ENCODE measurements at places on chromosomes 1 and 21. TPM values are rescaled to one million over a fixed set of nuclear protein-coding genes. Genes with fewer than 3 reads are reported as not detected.

GRCh38 chr1:27562021-27562420 lies 41.9 kb downstream of the AHDC1 start:
- DNase-seq: no peak

DNA sequence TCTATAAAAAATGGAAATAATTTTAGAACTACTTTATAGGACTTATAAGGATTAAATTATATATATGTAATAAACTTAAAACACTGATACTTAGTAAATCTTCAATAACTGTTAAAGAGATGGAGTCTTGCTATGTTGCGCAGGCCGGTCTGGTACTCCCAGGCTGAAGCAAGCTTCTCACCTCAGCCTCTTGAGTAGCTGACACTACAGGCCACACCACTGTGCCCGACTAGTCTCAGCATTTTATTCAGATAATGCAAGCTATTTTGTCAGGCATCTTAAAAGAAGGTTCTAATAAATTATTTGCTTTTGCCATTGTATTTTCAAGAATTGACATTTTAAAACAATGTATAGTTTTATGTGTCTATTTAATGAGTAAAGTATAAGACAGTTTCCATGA lies 20.8 kb downstream of the CNST start:
- no peak for DNase-seq

DNA sequence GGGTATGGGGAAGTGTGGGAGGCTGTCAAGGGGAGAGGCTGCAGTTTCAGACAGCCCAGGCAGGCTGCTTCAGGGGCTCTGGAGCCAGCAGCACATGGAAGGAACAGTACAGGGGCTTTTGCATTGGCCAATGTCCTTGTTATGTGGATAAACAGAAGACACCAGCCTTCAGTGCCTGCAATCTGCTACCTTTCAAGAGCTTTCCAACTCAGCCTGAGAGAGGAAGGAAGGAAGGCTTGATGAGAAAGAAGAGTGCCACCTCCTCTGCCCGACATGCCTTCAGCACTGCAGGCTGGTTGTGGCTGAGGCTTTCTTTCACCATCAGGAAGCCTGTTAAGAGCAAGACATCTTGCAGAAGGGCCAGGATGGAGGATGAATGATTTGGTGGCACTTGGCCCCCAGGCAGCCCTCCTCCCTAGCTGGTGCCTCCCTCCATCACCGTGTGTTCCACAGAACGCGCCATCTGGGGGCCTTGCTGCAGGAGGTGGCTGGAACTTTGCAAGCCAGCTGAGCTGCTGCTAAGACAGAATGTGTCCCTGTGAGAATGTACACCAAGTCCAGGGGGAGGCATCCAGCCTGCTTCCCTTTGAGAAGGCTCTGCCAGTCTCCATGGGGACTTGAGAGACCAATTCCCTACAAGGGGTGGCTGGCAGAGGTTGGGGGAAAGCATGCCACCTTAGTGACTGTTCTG lies 372.4 kb upstream of the PROX1 start:
- DNase-seq: no peak

GRCh38 chr1:108124622-108125311 lies 75.4 kb downstream of the SLC25A24 start:
- DNase-seq: no peak

DNA sequence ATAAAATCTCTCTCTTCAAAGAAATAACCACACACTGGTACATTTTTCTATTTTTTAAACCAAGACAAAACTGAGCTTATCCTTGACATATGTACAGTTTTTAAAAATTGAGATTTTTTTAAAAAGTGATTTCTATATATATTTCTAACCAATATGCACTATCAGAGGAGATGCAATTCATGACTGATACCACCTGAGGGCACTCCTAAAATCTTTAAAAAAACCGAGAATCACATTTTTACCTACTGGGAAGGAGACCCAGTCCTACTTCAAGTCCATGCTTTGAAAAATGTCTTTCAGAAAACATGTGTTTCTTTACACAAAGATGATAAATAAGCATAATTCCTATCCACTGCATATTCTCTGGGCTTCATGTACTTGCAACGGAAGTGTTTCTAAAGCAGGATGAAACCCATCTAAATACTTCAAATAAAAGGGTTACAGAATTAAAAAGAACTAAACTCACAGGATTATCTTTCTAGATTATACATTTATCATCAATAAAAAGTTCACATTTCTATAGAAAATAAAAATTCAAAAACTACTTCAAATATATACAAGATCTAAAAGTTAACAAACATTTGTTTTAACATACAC lies 98.6 kb downstream of the ENAH start:
- no peak for DNase-seq

DNA sequence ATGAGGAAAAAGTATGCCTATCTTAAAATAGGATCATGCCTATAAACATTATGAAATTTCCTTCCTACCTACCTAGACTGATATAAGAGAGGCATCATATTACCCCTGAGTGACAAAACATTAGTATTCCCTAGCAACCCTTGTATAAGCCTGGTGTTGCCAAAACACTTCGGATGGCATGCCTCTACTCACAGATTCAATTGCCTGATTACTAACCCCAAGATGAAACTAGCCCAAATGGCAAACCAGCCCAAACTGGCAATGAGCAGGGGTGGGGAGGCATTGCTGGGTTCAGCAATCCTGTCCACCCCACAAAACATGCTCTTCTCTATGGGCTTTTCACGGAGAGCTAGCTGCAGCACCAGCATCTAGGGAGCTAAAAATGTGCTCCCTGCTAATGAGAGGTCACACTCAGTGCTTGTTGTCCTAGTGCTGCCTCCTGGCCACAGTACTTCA lies 13.9 kb downstream of the PALMD start:
- no peak for DNase-seq

Gene ASPM
- 6.6 TPM for total RNA-seq

Gene TNFSF18
- not detected for total RNA-seq

DNA sequence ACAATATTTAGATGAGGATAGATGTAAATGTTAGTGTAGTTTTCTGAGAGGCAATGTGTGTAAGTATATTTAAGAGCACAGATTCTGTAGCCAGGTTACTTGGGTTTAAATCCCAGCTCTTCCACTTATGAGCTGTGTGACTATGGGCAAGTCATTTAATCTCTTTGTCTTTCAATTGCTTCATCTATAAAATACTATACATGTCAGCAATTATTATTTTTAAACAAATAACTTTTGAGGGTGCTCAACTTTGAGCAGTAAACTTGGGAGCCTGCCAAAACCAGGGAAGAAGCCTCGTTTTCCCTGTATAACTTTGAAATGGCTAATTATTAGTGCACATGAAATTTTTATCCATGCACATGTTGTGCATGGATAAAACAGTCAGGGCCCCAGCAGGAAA lies 222.8 kb downstream of the FOXD2 start:
- DNase-seq: no peak

GRCh38 chr21:42556960-42557359 lies 43.3 kb downstream of the SLC37A1 start:
- DNase-seq: peak; percentile 82

DNA sequence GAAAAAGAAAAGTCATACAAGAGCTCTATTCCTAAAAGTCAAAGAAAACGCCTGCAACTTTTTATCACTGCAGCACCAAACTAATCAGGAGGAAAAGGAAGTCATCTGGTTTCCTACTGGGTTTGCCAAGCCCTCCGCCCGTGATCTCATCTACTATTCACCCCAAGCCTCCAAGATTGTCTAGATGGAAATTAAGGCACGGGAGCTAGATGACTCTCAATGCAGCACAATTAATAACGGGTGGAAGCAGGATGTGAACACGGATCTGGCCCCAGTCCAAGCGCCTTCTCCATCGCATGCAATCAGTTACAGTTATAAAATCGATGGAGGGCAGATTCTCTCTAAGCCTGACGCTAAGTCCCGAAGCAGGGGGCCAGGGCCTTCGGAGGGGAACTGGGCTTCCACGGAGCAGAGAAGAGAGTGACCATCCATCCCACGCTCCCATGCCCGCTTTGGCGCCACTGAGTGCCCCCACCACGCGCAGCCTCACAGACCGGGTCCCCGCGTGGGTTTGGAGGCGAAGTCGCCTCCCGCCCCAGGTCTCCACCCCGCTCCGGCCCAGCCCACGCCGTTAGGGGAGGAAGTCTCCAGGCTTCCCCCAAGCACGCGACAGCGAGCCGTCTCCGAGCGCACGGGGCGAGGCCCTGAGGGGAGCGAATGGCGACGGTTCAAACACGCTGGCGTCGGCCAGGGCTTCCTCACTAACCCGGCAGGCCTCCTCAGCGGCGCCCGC lies 1.8 kb downstream of the HSF2BP start:
- DNase-seq: no peak

DNA sequence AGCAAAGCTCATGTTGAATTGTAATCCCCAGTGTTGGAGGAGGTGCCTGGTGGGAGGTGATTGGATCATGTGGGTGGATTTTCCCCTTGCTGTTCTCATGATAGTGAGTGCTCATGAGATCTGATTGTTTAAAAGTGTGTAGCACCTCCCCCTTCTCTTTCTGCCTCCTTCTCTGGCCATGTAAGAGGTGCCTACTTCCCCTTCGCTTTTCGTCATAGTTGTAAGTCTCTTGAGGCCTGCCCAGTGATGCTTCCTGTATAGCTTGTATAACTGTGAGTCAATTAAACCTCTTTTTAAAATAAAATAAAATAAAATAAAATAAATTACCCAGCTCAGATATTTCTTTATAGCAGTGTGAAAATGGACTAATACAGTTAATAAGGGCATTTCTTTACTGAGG lies 1025.7 kb downstream of the PLA2G4A start:
- DNase-seq: no peak

DNA sequence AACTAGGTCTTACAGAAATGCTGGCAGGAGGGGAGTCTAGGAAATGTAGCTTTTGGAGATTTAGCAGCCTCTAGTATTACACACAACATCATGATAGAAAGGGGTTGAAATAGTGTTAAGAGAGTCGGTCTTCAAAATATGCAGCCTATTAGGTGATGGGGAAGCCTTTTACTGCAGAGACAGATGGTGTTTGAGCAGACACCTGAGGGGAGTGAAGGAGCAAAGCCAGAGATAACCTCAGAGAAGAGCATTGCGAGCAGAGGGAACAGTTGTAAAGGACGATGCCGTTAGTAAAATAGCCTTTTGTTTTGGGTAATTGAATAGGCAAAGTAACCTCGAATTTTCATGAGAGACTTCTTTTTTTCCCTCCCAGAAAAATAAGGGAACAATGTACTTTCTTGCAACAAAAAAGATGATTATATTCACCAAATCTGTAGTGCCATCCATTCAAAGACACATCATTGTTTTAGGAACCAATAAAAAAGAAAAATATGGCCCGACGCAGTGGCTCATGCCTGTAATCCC lies 66.3 kb upstream of the KIF1B start:
- DNase-seq: no peak

GRCh38 chr1:21239221-21239620 lies 51.0 kb downstream of the ECE1 start:
- DNase-seq: no peak

DNA sequence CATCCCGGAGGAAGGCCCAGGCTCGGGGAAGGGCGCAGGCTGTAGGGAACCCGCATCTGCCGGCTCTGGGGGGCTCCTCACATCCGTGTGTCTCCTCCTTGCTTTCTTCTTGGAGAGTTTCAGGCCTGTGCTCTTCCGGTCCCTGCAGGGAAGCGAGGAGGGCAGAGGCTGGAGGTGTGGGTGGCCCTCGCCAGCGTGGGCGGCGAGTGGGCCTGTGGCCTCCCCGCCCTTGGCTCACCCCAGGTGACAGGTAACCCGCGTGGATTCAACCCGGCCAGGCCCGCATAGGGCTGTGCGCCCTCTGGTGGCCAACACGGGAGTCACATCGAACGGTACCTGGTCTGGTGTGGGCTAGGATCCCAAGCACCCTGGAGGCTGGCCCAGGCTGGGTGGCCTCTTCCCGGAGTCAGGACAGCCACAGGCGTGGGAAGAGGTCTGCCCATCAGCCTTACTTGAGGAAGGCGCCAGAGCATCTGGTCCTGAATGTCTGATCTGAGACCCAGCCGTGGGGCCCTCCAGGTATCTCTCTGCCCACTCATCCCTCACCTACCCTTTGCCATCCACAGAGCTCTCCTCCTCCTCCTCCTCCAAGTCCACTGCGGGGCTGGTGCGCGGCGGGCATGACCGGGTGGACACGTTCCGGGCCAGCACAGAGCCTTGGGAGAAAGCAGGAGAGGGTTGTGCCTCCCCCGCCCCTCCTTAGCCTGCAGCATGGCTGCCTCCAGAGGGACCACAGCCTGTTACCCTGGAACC lies 9.6 kb upstream of the TNFRSF25 start:
- DNase-seq: no peak

DNA sequence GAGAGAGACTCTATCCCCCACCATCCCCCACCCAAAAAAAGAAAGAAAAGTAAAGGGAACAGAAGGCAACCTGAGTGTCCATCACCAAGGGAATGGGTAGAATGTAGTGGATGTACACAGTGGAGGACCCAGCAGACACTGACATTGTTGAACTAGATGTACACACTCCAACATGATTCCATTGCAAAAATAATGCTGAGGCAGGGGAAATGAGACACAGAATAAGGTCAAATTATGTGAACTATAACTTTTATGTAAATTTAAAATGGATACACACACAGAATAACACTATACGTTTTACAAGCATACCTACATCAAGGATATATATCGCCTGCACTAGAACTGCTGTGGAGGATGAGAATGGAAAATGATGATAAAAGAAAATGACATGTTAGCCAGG lies 34.8 kb downstream of the PTAFR start:
- no peak for DNase-seq

DNA sequence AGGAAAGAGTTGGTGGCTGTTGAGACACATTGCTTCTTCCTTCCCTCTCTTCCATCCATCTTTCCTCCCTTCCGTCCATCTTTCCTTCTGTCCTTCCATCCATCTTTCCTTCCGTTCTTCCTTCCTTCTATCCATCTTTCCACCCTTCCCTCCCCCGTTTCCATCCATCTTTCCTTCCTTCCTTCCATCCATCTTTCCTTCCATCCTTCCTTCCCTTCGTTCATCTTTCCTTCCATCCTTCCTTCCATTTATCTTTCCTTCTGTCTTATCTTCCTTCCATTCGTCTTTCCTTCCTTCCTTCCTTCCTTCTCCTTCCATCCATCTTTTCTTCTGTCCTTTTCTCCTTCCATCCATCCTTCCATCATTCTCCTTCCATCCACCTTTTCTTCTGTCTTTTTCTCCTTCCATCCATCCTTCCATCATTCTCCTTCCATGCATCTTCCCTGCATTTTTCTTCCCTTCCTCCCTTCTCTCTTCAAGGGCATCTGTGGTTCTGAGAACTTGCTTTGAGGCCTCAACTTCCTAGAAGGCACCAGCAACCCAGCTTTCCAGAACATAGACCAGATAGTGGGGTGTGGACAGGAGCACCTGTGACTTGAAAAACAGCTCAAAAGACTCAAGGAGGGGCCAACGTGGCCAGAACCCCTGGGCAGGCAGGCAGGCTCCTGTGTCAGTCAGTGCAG lies 48.9 kb upstream of the SELENON start:
- no peak for DNase-seq

- no peak for DNase-seq
Observed at GRCh38 chr1:222912730-222913129, 97.9 kb downstream of the DISP1 start.

GRCh38 chr1:53625766-53626520 lies 113.0 kb downstream of the GLIS1 start:
- no peak for DNase-seq

DNA sequence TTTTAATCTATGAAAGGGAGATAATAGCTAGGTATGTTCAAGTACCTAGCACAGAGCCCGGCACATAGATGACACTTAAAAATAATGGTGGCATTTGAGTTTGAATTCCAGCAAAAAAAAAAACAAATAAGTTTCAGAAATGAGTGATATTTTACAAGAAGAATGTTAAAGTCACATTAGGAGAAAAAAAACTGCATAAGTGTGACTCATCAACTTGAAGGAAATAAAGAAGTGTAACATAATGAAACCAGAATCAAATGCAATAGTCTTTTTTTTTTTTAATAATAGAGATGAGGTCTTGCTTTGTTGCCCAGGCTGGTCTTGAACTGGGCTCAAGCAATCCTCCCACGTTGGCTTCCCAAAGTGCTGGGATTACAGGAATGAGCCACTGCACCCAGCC lies 17.1 kb downstream of the DNASE2B start:
- DNase-seq: no peak
